ENCODE measurements at places on chromosomes 2 and 18.

DNA sequence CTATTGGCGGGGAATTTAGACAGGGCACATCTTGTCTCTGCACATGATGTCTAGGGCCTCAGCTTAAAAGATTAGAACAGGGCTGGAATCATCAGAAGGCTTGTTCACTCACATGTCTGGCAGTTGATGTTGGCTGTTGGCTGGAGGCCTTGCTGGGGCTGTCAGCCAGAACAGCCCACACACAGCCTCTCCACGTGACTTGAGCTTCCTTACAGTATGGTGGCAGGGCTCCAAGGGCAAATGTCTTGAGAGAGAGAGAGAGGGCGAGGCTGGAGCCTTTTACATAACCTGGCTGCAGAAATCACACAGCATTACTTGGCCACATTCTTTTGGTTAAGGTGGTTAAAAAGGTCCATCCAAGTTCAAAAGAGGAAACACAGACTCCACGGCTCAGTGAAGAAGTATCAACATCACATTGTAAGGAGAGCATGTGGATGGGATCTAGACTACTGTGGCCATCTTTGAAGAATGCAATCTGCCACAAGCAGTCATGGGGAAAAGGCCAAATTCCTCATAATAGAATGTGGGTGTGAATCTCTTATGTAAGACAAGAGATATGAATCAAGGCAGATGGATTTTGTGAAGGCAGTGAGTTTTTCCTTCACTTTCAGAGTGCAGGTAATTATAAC, 30.4 kb downstream of the SRSF7 start:
- no peak for DNase-seq

GRCh38 chr2:124524155-124524915, 499.2 kb downstream of the CNTNAP5 start:
- DNase-seq: no peak

DNA sequence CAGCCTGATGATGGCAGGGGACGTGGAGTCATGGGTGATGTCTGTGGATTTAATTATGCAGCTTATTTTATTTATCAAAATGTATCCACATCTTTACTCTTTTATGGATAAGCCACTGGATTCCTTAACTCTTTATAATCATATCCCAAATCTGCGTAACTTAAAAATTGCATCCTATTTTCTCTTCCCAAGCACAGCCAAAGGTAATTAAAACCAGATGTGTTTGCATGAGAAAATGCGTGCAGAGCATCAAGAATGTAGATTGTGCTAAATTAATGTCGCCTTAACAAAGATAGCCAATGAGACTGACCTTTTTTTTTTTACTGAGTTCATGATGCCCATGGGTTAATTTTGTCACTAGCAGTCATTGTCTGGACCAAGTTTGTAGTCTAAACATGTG, 10.0 kb downstream of the SH3RF3 start:
- no peak for DNase-seq

DNA sequence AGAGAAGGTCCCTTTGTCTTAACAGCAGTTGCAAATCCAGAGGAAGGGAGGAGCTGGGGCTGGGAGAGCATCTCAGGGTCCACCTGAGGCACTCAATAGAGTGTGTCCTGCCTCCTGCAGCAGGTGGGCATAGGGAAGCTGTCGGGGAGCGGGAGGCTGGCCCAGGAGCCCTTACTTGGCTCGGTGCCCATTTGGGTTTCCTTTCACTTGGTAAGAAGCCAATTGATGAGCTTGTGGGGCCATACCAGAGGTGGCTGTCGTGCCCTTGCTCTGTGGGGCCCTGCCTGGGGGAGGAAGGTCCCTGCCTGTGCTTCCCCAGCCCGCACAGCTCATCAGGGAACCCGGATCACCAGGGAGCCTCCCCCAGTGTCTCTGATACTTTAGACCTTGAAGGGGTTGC, 229.7 kb downstream of the DYSF start:
- DNase-seq: no peak

GRCh38 chr2:20049637-20050036, 1.8 kb downstream of the LAPTM4A start:
- DNase-seq: no peak

DNA sequence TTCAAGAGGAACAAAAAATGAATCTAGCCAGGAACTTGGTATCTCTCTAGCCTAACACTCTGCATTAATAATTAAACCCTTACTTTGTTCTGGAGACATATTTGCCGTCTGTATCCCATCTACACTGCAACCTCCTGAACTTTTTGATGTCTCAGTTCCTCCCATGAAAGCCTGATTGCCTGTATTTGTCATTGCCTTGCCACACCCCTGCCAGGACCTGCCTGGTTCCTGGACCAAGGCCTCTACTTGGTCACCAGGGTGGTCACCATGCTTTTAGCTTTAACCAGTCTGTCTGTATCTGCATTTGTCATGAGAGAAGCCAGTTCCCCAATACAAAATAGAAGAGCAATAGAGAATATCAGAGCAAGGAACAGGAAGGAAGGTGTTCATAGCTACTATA, 58.8 kb upstream of the NOL4 start:
- DNase-seq: no peak

All from activated CD4-positive, alpha-beta T cell treated with anti-CD3 and anti-CD28 coated beads, Interleukin-2, amount 50 U/mL, for 1 hour (primary cell).